ENCODE measurements at places on chromosomes 7 and 10. TPM values are rescaled to one million over a fixed set of nuclear protein-coding genes. Genes with fewer than 3 reads are reported as not detected.
A peak's percentile ranks its signal among the peaks of the same experiment; 100 is the strongest.

The SHH gene
- not detected for total RNA-seq

The PLXDC2 gene
- not detected for total RNA-seq

The FGFR2 gene
- not detected for total RNA-seq

The CHAT gene
- total RNA-seq, result not detected

The GIMAP5 gene
- total RNA-seq, result 32.1 TPM

DNA sequence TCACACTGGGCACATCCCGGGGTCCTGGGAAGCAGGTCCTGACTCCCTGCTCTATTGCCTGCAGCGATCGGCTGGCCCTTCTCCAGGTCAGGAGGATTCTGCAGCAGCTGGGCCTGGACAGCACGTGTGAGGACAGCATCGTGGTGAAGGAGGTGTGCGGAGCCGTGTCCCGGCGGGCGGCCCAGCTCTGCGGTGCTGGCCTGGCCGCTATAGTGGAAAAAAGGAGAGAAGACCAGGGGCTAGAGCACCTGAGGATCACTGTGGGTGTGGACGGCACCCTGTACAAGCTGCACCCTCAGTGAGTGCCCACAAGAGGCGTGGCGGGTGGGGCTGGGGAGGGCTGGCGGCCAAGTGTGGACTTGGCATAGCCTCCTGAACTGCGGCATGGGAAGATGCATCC, 12.8 kb upstream of the HK1 start:
- H3K27me3 ChIP-seq, result no peaks in the 10 kb centered on the region
- no peak overlapping the region for H3K27ac ChIP-seq
- DNase-seq, result no peak
- H3K4me3 ChIP-seq, result no peak overlapping the region

DNA sequence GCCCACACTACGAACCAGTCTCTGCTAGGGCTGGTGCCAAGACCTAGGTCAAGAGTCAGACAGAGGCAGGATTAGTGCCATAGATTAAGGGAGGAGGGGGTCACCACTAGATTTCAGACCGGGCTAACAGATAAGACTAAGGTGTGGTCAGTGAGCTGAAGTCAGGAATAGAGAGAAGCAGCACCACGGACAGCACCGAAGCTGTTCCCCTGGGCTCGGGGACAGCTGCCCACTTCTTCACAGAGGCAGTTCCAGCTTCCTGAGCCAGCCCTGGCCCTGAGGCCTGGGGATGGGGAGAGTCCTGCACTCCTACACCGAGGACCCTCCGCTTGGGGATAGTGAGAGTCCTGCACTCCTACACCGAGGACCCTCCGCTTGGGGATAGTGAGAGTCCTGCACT, 11.2 kb upstream of the JAKMIP3 start:
- no peak overlapping the region for H3K27ac ChIP-seq
- H3K27me3 ChIP-seq, result peaks cover 20% of the 10 kb centered on the region
- DNase-seq, result no peak
- H3K4me3 ChIP-seq, result no peak overlapping the region
- no peaks in the 10 kb centered on the region for H3K36me3 ChIP-seq

- H3K36me3 ChIP-seq, result no peaks in the 10 kb centered on the region
- no peak overlapping the region for H3K4me3 ChIP-seq
- H3K4me1 ChIP-seq, result peaks cover 12% of the 10 kb centered on the region
- H3K27ac ChIP-seq, result no peak overlapping the region
- no peak for DNase-seq
Measured at GRCh38 chr10:88491314-88491713, 91.8 kb downstream of the RNLS start.

DNA sequence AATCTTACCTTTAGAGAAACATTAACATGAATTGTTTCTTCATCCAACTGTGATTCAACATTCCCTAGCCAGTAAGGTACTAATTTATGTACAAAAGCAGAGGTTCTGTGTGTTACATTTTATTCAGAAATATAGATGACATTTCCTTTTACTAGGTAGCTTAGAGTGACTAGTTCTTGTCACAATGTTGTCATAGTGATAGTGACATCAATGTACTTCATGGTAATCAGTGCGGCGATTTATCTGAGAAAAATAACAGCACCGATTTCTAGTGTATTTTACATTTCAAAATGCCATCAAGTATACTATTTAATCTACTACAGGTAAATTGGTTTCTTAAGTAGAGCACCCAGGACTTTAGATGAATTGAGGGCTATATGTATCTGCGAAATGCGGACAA, 72.1 kb upstream of the DGKB start:
- no peaks in the 10 kb centered on the region for H3K4me1 ChIP-seq
- no peaks in the 10 kb centered on the region for H3K36me3 ChIP-seq
- no peak overlapping the region for H3K27ac ChIP-seq
- no peaks in the 10 kb centered on the region for H3K27me3 ChIP-seq

DNA sequence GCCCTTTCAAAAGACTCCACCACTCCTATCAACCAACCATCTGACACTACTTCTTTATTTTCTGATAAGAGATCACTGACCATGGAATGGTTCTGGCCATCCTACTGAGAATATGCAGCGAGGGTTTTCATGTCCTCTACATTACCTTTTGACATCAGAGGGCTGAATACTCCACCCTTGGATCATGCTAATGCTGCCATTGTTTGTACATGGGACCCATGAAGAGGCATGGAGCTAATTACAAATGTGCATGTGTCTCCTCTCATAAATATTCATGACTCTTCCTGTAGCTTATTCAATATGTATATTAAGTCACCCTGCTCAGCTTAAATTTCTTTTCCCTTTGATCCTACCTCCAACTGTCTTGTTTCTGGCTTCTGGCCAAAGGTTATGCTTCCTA, 1065.8 kb upstream of the GHITM start:
- no peaks in the 10 kb centered on the region for H3K36me3 ChIP-seq
- H3K27me3 ChIP-seq, result no peaks in the 10 kb centered on the region
- no peak for DNase-seq
- no peak overlapping the region for H3K27ac ChIP-seq
- H3K4me1 ChIP-seq, result no peaks in the 10 kb centered on the region

DNA sequence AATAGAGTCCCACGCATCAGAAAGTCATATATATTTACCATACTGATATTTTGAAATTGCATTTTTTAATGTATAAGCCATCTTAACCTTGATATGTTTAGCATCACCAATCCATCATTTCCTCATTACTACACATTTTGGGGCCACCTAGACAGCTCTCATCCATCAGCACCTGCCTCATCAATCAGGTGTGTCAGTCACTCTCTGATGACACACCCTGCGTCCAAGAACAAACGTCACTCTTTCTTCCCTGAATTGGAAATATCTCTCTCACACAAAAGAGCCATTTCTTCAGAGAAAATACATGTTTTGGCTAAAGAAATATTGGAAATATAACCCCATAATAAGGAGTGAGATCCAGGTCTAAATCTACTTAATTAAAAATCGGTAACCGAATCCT, 38.9 kb upstream of the RSU1 start:
- H3K27me3 ChIP-seq, result no peaks in the 10 kb centered on the region
- no peaks in the 10 kb centered on the region for H3K4me1 ChIP-seq
- DNase-seq, result no peak
- H3K27ac ChIP-seq, result no peak overlapping the region
- no peak overlapping the region for H3K4me3 ChIP-seq

GRCh38 chr7:117682681-117683385, 190.4 kb downstream of the CTTNBP2 start:
- no peak overlapping the region for H3K4me3 ChIP-seq
- no peaks in the 10 kb centered on the region for H3K27me3 ChIP-seq
- no peaks in the 10 kb centered on the region for H3K4me1 ChIP-seq
- H3K36me3 ChIP-seq, result no peaks in the 10 kb centered on the region

- no peaks in the 10 kb centered on the region for H3K27me3 ChIP-seq
- DNase-seq, result no peak
- H3K36me3 ChIP-seq, result no peaks in the 10 kb centered on the region
- H3K4me3 ChIP-seq, result no peak overlapping the region
- no peaks in the 10 kb centered on the region for H3K4me1 ChIP-seq
Measured at GRCh38 chr7:84157171-84157570, 37.4 kb downstream of the SEMA3A start.

- DNase-seq, result no peak
- H3K4me1 ChIP-seq, result peaks cover 25% of the 10 kb centered on the region
- no peaks in the 10 kb centered on the region for H3K27me3 ChIP-seq
- H3K27ac ChIP-seq, result peak overlapping the region; percentile 96
- peaks cover 44% of the 10 kb centered on the region for H3K36me3 ChIP-seq
Measured at GRCh38 chr10:3785851-3786271, 852 bp upstream of the KLF6 start.

DNA sequence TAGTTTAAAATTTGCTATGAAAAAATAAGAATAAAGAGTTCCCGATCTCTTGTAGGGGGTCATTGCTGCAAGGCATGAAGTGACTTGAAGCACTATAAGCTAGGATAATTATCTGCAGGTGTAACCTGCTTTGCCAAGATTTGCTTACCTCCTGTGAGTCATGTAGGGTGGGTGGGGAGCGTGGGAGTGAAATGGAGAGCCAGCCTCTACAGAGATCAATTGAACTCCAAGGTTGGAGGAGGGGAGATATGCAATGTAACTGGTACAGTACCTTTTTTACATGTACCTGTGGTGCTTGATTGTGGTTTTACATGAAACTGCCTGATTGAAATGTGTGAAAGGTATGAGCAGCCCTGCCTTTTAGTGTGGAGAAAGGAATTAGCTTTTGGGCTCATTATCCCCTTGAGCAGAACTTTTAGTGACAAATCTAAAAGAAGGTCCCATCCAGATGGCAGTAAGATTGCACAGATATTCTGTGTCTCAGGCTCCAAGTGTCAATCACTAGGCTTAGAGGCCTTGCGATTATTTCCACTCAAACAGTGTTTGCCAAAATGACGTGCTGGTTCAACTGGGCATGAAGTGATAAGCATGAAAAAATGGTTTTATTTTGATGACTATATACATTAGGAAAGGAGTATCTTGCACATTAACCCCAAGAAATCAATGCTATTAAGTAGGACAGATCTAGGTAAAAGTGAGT, 138.6 kb upstream of the GRB10 start:
- no peaks in the 10 kb centered on the region for H3K36me3 ChIP-seq
- no peaks in the 10 kb centered on the region for H3K27me3 ChIP-seq
- H3K4me3 ChIP-seq, result no peak overlapping the region
- peak; percentile 17 for DNase-seq
- H3K27ac ChIP-seq, result no peak overlapping the region

- no peak overlapping the region for H3K27ac ChIP-seq
- peaks cover 4% of the 10 kb centered on the region for H3K4me1 ChIP-seq
- H3K36me3 ChIP-seq, result no peaks in the 10 kb centered on the region
Measured at GRCh38 chr7:30225863-30226613, 58.4 kb upstream of the ZNRF2 start.

- H3K36me3 ChIP-seq, result no peaks in the 10 kb centered on the region
- no peak overlapping the region for H3K4me3 ChIP-seq
- DNase-seq, result no peak
- peaks cover 3% of the 10 kb centered on the region for H3K4me1 ChIP-seq
Measured at GRCh38 chr10:73262105-73262730, 9.8 kb upstream of the MRPS16 start.

DNA sequence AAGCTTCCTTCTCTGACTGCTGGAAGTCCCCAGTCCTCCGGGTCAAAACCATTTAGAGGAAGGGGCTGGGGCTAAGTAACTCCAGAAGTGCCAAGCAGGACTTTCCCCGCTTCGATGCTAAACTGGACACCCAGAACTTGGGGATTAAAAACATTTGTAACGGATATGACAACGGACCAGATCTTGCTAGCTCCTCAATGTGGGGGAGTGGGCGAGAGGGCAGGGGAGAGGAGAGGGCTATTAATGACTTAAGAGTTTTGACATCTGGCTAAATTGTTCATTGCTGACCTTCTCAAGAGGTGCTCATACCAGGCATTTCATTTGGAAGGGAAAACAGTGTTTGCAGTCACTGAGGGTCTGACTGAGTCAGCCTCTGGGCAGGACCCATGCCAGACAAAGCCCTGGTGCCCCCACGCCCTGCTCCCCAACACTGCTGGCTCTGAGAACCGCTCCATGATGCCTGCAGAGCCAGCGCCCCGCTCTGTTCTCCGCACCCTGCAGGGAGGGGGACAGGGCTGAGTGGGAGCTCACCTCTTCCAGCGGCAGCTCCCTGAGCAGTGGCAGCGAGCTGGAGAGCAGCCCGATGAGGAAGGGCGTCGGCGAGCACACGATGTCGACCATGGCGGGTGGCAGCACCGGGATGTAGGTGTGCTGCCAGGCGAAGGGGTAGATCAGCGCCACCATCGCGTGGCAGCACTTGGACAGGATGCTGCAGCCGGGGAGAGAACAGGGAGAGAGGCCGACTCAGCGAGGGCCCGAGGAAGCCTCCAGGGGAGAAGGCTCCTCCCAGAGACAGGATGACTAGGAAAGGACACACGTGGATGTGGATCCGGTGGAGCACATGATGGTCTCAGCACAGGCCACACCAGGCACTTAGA, 47.7 kb upstream of the MKRN1 start:
- no peak overlapping the region for H3K27ac ChIP-seq
- no peak for DNase-seq
- no peaks in the 10 kb centered on the region for H3K36me3 ChIP-seq
- H3K4me3 ChIP-seq, result no peak overlapping the region
- H3K4me1 ChIP-seq, result peaks cover 3% of the 10 kb centered on the region

DNA sequence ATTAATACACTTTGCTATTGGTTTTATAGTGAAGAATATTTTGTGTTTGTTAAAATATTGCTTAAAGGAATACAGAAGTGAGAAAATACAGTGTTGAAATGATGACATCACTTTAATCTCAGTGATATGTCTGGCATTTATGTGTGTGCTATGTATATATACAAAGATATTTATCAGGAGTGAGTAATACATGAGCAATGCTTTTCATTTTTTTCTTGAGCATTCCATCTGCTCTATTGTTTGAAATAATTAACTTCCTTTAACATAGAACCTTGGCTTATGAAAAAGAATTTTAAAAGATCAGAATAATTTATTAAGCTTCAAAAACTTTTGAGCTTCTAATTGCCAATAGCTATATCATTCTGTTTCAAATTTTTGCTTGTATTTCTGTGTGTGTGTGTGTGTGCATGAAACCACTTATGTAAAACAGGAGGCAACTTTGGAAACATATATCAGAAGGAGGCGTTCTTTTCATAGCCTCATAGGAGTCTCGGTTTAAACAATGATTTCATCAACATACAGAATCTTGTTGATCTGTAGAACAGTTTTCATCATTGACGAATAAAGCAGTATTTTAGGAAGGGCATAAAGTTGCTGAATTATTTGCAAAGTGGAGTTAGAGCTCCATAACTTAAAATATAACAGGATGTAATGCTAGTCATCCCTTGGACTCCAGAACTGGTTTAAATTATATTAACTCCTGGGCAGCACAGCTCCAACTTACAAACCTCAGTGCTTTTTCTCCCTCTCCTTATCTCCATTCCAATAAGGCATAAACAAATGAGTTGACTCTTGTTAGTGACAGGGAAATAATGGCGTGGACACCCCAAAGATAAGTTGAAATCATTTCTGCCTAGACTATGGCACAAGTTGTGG, 228.4 kb upstream of the DGKB start:
- no peaks in the 10 kb centered on the region for H3K27me3 ChIP-seq
- H3K36me3 ChIP-seq, result no peaks in the 10 kb centered on the region
- DNase-seq, result no peak

Data from activated naive CD4-positive, alpha-beta T cell treated with anti-CD3 and anti-CD28 coated beads for 36 hours (primary cell).